NCI-H748 treated with DMSO at 0.1 percent for 48 hours (cell line): ENCODE measurements at places on chromosomes 16 and 17.

GRCh38 chr16:83248735-83249463 lies 558.9 kb upstream of the HSBP1 start:
- no peak for DNase-seq

GRCh38 chr16:75555213-75555706 lies 792 bp downstream of the TMEM231 start:
- peak; percentile 48 for DNase-seq

GRCh38 chr16:83906683-83907082 lies 7.8 kb downstream of the MLYCD start:
- DNase-seq: no peak

- no peak for DNase-seq
Measured at GRCh38 chr16:3690980-3691720, 26.2 kb downstream of the TRAP1 start.

GRCh38 chr16:51355875-51356274 lies 204.8 kb upstream of the SALL1 start:
- DNase-seq: no peak

- no peak for DNase-seq
Measured at GRCh38 chr17:77399319-77399957, 258.7 kb downstream of the SEC14L1 start.

DNA sequence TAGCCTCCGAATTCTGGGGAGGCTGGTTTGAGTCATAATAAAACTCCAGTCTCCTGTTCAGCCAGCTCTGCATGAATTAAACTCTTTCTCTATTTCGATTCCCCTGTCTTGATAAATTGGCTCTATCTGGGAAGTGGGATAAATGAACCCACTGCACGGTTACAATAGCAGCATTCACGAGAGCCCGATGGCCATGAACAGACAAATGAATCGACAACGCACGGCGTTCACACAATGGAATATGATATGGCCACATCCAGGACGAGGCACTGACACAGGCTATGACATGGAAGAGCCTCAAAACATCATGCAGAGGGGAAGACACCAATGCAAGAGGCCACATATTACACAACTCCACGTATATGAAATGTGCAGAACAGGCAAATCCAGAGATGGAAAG lies 5.6 kb upstream of the CARD14 start:
- DNase-seq: no peak

- no peak for DNase-seq
Measured at GRCh38 chr16:79278506-79278905, 322.0 kb downstream of the MAF start.

GRCh38 chr16:49484451-49484849 lies 110.8 kb downstream of the C16orf78 start:
- no peak for DNase-seq

DNA sequence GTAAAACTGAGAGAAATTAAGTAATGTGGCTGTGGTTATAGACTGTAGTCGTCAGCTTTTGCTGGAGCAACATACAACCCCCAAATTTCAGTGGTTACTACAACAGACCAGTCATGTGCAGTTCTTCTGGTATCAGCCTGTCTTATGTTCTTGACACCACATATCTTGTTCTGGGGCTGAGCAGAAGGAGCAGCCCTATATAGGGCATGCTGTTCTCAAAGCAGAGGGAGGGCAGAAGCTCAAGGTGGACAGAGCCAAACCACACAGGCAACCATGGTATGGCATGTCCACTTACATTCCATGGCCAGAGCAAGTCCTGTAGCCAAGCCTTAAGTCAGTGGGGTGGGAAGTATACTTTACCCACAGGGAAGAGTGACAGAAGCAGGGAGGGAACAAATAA lies 7.7 kb downstream of the PRKAR1A start:
- no peak for DNase-seq

DNA sequence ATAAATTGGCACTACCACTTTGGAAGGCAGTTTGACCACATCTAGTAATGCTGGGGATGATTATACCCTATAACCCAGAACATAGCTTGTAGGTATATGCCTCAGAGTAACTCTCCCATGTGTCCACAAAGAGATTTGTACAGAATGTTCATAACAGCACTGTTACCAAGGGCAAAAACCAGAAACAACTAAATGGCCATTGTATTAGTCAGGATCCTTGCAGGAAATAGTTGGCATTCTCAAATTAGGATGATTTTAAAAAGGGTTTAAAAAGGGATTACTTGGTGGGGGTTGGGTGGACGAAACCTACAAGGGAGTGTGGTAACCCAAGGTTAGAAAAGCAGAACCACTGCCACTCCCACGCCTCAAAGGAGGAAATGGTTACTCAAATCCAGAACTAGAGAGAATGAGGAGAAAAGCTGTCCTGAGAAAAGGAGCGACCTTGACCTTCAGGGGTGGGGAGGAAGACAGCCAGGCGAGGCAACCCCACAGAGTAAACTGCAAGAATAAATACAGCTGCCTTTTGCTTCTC lies 2.1 kb downstream of the CPPED1 start:
- no peak for DNase-seq

DNA sequence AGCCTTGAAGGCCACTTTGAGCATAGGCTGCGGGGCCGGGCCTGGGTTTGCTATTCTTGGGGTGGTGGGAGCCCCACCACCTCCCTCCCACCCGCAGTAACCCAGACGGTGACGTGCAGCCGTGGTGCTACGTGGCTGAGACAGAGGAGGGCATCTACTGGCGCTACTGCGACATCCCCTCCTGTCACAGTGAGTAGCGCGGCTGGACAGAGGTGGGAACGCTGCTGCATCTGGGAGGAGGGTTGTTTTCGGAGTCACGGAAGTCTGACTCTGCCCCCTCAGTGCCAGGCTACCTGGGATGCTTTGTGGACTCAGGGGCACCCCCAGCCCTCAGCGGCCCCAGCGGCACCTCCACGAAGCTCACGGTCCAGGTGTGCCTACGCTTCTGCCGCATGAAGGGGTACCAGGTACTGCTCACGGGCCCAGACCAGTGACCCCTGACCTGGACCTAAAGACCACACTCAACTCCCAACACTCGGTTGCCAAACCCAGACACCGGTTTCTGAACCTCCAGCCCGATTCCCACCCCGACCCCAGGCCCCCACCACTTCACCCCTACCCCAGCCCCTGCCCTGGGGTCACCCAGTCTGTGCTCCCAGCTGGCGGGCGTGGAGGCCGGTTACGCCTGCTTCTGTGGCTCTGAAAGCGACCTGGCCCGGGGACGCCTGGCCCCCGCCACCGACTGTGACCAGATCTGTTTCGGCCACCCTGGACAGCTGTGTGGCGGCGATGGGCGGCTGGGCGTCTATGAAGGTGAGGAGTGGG lies 2.1 kb downstream of the KREMEN2 start:
- no peak for DNase-seq

DNA sequence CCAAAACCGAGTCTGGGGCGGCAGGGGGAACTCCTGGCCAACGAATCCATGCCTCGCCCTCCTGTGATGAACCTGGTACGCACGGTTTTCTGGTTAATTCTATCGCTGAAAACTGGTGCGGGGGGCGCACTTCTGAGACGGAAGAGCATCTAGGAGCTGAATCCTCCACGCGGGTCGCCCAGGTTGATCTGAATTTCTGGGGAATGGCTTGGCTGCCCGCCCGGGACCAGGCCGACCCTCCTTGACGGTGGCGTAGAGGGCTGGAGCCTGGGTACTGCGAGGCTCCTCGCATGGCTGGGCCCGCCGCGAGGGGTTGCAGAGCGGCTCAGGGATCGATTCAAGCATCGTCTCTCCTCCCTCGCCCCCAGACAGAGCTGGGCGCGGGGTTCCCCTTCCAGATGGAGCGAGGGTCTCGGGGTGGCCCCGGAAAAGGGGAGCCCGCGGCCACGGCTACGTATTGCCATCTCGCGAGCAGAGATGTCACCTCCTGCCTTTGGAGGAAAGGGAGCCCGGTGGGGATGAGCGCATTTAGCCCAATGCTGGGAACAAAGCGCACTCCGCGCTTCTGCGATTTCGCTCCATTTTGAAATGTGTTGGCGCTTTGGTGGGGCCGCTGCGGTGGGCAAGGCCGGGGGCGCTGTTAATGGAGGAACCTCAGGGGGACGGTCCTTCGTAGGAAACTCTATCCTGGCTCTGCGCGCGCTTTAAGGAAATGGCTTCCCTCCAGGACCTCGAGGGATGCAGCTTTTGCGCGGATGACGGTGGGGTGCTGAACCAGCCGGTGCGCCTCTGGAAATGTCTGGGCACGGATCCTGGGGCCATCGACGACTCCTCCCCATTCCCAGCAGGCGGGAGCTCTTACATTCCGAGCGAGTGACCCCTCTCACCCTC lies 2.7 kb downstream of the MAPT start:
- DNase-seq: no peak

DNA sequence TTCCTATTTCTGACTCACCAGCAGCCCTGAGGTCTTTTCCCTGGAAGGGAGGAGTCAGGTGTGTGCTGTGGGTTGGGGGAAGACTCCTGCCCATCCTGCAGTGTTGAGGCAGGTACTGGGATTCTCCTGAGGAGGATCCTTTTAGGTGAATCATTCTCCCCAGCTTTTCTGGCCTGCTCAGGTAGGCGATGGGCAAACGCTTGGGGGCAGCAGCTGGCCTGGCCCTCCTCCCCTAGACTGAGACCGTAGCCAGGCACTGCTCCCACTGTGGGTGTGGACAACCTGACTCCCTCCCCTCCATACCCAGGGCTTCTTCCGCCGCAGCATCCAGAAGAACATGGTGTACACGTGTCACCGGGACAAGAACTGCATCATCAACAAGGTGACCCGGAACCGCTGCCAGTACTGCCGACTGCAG lies 15.1 kb downstream of the GJD3 start:
- no peak for DNase-seq

- no peak for DNase-seq
Measured at GRCh38 chr17:14510136-14510535, 209.3 kb downstream of the HS3ST3B1 start.

- no peak for DNase-seq
Measured at GRCh38 chr17:10314329-10314728, 58.5 kb downstream of the MYH13 start.

DNA sequence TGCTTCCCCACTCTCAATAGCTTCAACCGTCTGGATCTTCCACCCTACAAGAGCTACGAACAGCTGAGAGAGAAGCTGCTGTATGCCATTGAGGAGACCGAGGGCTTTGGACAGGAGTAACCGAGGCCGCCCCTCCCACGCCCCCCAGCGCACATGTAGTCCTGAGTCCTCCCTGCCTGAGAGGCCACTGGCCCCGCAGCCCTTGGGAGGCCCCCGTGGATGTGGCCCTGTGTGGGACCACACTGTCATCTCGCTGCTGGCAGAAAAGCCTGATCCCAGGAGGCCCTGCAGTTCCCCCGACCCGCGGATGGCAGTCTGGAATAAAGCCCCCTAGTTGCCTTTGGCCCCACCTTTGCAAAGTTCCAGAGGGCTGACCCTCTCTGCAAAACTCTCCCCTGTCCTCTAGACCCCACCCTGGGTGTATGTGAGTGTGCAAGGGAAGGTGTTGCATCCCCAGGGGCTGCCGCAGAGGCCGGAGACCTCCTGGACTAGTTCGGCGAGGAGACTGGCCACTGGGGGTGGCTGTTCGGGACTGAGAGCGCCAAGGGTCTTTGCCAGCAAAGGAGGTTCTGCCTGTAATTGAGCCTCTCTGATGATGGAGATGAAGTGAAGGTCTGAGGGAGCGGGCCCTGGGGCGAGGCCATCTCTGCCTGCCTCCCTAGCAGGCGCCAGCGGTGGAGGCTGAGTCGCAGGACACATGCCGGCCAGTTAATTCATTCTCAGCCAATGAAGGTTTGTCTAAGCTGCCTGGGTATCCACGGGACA lies 11.1 kb upstream of the CLEC18A start:
- DNase-seq: no peak

DNA sequence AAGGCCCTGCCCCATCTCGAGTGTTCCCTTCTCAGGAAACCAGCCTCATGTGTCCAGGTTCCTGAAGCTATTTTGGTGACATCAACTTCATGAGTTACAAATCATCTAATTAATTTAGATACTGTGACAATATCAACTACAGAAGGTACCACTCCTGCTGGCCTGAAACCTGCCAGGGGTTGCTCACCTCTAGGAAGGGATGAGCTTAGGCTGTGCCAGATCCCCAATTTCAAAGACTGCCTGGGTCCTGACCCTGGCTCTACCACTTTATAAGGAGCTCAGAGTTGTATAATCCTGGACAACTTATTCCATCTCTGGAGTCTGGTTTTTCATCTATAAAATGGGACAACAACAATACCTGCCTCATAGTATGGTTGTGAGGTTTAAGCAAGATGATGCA lies 5.2 kb downstream of the C16orf78 start:
- no peak for DNase-seq

DNA sequence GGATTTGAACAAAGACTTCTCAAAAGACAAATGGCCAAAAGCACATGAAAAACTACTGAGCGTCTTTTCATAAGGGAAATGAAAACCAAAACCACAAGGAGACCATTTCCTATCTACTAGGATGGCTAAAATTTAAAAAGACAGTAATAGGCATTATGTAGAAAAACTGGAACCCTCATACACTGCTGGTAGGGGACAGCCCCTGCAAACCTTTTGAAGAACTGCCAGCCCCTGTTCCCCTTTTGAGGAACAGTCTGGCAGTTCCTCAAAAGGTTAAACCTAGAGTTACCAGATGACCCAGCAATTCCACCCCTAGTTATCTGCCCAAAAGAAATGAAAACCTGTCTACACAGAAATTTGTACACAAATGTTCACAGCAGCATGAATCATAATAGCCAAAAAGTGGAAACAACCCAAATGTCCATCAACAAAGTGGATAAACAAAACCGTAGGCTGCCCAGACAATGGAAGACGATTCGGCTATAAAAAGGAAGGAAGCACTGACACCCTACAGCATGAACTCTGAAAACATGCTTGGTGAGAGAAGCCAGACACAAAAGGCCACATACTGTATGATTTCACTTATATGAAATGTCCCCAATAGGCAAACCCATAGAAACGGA lies 22.9 kb downstream of the CDIP1 start:
- no peak for DNase-seq

- peak; percentile 15 for DNase-seq
Measured at GRCh38 chr17:27845264-27846041, 45.1 kb upstream of the NOS2 start.

DNA sequence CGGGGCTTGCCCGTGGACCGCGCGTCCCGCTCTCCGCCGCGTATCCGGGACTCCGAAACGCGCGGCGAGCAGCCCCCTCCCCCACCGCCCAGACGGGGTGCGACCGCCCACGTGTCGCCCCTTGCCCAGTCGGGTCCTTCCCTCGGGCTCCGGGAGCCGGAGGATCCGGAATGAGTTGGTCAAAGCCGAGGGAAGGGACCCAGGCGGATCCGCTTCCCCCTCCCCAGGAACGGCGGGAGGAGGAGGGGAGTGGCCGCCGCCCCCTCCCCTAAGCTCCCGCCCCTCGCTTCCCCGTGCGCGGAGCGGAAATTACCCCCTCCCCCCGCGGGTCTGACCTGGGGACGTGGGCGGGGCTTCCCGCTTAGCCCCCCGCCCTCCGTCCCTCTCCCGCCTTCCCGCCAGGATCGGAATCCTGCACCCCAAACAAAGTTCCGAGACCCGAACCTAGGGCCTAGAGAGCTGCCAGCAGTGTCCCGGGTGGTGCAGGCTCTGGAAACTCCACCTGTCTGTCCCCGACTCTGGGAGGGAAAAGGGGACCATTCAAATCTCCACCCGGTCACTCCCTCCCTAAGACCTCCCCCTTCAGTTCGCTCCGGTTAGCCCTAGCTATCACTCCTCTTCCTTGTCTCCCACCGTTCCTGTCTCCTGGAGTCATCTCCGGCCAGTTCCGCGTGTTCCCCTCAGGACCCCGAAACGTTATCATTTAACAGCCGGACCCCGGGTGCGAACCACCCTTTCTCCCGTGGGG lies 1.0 kb upstream of the IGF2BP1 start:
- DNase-seq: peak; percentile 67
